NCI-H2227 treated with DMSO at 0.1 percent for 48 hours (cell line): ENCODE measurements at places on chromosomes 5 and 9.

- no peak for DNase-seq
These were observed 176.4 kb downstream of the ARRDC3 start for GRCh38 chr5:91206734-91207133.

GRCh38 chr9:125609744-125610143 lies 97.3 kb downstream of the MAPKAP1 start:
- no peak for DNase-seq

DNA sequence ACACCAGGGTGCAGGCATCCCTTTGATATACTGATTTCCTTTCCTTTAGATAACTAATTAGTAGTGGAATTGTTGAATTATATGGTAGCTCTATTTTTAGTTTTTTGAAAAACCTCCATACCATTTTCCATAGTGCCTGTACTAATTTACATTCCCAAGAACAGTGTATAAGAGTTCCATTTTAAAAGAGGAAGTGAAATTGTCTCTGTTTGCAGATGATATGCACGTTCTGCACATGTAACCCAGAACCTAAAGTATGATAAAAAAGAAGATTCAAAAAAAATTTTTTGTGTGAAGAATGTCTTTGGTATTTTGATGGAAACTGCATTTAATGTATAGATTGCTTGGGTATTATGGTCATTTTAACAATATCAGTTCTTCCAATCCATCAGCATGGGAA lies 424.0 kb upstream of the CCNH start:
- DNase-seq = no peak

- no peak for DNase-seq
These were observed 3.1 kb upstream of the KLHL3 start for GRCh38 chr5:137738947-137739346.

DNA sequence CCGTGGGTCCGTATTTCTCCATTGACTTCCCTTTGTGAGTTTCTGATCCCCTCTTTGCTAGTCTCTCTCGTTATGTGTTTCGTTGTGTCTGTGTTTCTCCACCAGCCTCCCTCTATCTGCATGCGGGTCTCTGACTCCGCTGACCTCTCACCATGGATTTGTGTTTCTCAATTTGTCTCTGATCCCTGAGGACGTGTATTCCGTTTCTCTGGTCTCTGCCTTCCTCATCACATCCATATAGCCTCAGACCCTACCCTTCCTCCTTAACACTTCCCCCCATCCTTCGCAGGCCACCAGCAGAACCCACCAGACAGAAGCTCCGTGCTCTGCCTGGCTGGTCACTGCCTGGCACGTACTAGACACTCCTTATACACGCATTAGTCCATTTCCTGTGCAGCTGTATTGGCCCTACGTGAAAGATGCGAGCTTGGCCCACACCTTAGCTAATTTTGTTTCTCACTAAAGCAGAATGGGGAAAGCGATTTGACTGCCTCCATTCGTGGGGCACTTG lies 631 bp downstream of the B4GALT7 start:
- no peak for DNase-seq

- no peak for DNase-seq
These were observed 578.6 kb downstream of the RAB3C start for GRCh38 chr5:59161221-59162105.

DNA sequence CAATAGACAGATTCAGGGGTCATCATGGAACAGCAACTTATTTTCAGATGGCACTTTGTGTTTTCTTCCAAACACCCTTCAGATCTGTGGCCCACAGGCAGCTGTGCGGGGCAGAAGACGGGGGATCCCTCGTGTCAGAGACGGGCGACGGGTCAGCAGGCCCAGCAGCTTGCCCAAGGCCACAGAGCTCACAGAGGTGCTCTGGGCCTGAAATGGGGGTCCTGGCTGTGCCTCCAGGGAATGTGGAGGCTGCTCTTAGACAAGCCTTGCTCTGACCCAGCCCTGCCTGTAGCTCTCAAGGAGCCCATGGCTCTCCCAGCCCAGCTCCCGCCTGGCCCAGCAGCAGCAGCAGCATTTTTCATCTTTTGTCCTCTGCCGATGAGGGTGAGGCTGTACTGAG lies 40.9 kb upstream of the SARDH start:
- no peak for DNase-seq

- DNase-seq = no peak
These were observed 315.6 kb downstream of the MTRR start for GRCh38 chr5:8184455-8185063.

DNA sequence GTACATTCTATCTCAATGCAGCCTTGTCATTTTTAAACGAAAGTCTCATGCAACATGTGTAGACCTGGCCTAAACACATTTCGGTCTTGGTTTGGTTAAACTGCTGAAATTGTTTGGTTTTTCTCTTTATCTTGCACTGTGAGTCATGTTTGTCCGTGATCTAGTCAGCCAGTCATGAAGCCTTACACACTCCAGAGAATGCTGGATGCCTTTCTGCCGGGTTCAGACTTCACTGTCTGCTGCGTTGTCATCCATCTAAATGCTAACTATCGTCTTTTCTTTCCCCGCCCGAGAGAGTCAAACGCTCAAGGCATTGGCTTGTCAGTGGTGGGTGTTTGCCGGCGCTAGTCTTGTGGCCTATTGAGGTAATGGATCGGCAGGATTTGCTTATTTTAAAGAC lies 1194.6 kb upstream of the WWC1 start:
- no peak for DNase-seq

- DNase-seq = no peak
These were observed 77.6 kb upstream of the LMX1B start for GRCh38 chr9:126536131-126536530.

DNA sequence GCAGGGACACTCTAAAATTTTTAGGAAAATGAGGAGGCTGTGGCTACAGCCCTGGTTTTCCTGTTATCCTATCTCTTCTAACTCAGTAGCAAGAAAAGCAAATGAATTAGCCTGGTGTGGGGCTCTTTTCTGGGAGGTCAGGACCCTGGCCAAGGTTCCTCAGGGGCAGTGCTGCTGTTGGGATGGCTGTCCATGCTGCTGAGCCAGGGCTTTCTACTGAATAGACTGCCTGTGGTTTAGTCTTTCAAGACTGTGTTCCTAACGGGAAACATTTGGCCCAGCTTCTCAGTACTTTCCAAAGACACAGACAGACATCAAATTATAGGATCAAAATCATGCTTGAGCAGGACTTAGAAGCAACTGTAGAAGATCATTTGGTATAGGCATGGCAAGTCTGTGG lies 18.1 kb downstream of the TNC start:
- no peak for DNase-seq

GRCh38 chr5:135913713-135914626 lies 18.3 kb upstream of the IL9 start:
- no peak for DNase-seq

DNA sequence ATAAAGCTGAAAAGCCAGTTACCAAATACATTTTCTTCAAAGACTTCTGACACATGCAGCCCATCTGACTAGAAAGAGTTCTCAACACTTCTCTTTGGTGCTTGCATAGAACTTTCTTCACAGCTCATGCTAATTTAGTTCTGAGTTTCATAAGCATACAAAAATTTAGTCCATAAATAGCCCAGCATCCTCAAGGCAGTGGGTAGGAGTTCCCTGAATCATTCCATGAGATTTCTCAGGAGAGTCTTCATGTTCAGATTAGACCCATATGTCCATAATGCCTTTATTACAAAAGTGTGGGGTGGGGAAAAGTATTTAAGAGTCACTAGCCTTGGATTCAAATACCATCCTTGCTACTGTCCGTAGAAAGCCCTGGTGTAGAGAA lies 290.2 kb upstream of the RGMB start:
- DNase-seq = no peak

DNA sequence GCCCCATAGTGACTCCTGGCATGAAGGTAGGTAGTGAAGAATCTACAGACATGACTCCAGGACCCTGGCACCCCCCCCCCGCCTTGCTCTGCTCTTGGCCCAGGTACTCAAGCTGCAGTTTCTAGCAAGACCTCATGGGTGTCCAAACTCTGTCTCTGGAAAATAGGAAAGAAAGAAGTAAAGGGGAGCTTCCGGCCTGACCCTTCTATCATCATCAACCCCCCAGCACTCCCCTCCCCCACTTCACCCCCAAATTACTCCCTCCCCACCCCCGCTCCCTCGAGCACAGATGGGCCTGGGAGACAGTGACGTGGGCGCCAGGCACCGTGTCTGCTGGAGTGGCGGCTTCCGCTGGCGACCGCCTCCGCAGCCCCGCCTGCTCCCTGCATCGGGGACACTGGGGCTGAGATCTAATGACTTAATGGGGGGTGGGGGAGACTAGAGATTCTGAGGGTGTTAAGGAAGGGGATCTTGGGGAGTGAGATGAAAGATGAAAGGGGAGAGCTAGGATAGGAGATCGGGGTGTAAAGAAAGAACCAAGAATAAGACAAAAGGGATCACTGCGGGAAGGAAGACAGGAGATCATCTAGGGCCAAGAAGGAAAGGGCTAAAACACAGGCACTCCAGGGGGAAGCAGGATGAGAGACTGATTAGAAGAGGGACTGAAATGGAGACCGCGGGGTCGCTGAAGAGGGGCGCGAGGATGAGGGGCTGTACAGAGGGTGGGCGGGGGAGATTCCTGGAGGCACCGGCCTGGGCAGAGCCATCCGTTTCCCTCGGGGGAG lies 1.1 kb upstream of the DNAJB5 start:
- DNase-seq = no peak

GRCh38 chr9:135998016-135998380 lies 36.8 kb upstream of the UBAC1 start:
- no peak for DNase-seq

- DNase-seq = no peak
These were observed 42.3 kb downstream of the SNCAIP start for GRCh38 chr5:122354293-122354692.

DNA sequence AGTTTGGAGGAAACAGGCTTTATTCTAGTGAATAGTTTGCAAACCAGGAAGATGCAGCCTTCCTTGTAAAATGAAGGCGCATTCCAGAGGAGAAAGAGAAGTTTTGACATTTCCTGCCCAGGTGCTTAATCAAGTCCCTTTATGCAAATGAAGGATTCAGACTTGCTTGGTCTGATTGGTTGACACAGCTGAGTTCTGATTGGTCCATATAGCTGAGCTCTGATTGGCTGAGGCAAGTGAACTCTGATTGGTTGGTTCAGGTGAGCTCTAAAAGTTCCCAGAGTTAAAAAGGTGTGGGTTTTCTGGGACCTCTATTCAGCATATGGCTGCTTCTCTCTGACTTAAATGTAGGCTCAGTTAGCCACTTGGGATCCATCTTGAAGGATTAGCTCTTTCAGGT lies 151.0 kb downstream of the CACNA1B start:
- DNase-seq = no peak

DNA sequence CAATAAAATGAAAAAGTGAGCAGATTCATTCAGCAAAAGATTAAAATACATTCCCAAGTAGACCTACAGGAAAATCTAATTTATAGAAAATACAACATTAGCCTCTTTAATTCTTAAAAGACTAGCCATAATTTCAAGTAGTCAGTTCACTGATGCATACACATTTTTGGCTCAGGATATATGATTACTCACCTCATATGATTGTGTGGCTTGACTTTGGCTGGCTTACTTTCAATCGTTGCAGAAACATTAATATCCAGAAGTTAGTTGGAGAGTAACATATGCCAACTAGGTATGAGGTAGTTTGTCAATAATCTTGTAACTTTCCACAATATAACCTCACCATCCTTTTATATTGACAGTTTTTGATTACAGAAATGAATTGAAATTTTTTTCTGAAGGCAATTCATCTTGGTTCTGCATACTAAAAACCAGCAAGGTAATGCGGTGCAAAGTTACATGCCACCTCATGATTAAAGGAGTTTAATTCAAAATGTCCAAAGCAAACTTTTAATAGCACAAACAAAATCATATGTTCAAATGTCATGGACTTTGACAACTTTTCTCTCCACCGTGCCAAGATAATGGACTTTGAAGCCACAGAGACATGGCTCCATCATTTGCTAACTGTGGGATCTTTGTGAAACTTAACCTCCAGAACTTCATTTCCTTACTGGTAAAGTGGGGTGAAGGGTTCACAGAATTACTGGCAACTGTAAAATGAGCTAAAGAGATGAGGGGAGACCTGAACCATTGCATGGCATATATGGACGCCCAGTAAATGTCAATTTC lies 76.6 kb upstream of the PAM start:
- no peak for DNase-seq

DNA sequence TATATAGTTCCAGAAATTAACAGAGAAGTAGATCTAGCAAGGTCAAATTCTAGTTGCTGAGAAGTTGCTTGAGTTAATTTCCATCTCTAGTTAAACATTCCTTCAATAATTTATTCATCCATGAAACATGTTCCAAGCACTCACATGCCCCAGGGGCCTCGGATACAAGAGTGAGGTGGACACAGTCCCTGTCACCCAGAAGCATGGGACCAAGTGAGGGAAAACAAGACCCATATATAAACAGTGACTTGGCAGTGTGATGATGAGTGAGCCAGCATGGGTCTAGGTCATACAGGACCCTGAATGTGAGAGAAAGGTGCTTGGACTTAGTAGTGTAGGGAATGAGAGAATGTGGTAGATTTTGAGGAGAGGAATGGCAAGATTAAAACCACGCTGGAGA lies 216.9 kb downstream of the TTLL11 start:
- DNase-seq = no peak

GRCh38 chr5:65535529-65535987 lies 27.4 kb downstream of the CENPK start:
- no peak for DNase-seq

DNA sequence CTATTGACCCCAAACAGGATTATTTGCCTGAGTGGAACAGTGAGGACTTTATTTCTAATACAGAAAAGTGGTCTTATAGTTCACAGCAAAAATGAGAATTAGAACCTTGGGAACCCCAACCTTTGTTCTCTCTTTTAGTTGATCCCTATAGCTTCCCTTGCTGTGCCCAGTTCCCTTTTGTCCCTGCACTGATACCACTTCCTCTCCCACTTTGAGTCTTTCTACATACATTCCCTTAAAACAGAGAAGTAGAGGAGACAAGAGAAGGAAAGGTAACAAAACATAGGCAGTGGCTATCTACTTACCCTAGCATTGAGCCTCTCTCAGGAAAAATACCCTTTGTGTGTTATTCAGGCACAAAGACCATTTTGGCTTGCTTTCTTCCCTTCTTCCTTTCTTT lies 246.4 kb downstream of the FAM114A2 start:
- no peak for DNase-seq

GRCh38 chr9:76255781-76256455 lies 138.3 kb downstream of the RFK start:
- DNase-seq = no peak

DNA sequence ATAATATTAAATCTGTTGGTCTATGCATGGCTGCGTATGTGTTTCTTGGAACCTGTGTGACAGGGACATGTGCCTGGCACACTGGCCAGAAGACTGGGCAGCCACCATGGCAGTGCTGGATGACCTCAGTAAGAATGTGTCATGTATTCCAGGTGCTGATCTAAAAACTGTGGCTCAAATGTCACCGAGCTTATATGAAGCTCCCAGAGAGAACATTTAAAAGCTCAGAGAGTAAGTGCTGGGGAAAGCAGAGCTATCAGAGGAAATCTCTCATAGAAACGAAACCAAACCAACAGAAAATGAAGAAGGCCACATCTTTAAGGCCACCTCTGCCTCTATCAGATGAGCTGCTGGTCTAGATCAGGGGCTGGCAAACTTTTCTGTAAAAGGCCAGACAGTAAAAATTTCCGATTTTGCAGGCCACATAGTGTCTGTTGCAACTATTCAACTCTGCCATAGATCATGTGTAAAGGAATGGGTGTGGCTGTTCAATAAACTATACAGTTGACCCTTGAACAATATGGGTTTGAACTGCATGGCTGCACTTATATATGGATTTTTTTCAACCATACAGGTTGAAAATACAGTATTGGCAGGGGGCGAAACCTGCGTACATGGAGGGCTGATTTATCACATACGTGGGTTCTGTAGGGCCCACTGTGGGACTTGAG lies 31.8 kb downstream of the TSTD2 start:
- no peak for DNase-seq

- no peak for DNase-seq
These were observed 18.9 kb downstream of the CAMK2A start for GRCh38 chr5:150270541-150271295.

- no peak for DNase-seq
These were observed 99.4 kb downstream of the MTREX start for GRCh38 chr5:55407059-55407684.
